Pancreas (tissue), 10 donors: ENCODE measurements at places on chromosomes 3 and 15.

- DNase-seq, result no peak
Measured at GRCh38 chr3:32703491-32703972, 18.5 kb downstream of the CNOT10 start.

DNA sequence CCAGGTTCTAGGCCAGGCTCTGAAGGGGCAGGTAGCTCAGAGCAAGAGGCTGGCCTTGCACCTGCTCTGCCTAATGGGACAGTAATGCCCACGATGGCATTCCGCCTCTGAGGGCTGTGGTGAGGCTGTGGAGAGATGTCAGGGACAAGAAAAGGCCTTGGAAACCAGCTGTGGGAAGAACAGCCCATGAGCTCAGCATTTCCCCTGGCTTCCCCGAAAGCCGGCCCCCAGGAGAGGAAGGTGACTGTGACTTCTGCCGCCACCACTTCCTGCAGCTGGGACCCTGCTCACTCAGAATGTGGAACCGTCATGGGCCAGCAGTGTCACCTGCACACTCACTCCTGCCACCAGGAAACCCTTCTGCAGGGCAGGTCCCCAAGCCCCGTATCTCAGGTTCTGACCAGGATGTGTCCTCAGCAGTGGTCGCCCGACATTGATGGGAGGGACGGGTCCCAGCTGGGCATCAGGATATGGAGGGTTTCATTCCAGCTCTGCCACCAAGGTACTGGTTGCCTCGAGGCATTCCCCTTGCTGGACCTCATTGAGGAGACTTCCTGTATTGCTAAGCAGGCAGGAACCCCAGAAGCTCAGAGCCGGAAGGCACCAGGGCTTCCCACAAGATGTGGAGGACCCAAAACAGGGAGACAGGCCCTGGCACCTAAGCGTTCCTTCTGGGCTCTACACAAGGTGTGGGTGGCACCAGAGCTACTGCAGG, 30.7 kb downstream of the SEMA7A start:
- no peak for DNase-seq

GRCh38 chr3:94167346-94167745, 104.5 kb downstream of the NSUN3 start:
- DNase-seq, result no peak

DNA sequence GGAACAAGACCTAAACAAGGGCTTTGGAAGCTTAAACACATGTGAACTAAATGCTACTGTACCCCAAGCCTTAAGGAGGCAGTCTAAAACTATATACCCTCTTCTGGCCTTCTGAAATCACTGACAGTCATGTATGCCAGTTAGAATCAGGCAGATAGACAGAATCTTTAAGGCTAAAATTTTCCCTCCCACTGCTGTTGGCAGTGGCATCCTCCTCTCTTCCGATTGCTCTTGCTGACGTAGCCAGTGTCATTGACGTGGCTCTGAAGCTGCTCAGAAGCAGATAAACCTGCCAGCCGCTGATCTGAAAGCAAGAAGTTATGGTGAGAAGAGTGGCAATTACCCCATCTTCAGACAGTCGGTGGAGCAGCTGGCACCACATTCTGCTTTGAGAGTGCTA, 3.3 kb downstream of the RYR3 start:
- DNase-seq, result no peak

DNA sequence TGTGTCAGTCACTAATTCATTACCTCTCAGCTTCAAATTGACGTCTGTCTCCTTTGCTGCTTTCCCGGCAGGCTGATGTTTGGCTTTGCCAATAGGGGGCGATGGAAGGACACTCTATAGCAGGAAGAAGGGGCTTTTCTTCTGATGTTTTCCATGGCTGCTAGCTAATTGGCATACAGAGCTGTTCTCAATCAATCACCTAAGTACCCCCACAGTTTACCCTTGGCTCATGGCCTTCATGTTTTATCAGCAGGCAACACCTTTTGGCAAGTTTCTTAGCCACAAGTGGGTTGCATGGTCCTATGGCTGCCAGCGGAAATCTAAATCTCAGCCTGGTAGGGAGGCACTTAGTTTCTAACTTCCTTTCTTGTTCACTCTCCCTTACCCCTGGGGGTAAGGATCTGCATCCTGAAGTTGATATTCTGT, 45.0 kb downstream of the ESYT3 start:
- DNase-seq, result no peak

DNA sequence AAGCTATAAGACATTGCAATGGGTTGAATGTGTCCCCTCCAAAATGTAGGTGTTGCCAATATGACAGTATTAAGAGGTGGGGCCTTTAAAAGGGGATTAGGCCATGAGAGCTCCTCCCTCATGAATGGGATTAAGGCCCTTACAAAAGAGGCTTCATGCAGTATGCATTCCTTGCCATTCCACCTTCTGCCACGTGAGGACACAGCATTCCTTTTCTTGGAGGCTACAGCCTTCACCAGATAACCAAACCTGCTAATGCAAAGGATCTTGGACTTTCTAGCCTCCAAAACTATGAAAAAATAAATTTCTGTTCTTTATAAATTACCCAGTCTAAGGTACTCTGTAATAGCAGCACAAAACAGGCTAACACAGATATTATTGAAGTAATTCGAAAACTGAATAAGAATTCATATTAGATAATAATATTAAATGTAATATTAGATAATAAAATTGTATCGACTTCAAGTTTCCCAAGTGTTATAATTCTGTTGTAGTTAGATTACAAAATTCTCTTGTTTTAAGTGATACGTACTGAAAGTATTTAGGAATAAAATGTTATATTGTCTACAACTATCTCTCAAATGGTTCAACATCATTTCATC, 29.4 kb upstream of the ATP8B4 start:
- no peak for DNase-seq

DNA sequence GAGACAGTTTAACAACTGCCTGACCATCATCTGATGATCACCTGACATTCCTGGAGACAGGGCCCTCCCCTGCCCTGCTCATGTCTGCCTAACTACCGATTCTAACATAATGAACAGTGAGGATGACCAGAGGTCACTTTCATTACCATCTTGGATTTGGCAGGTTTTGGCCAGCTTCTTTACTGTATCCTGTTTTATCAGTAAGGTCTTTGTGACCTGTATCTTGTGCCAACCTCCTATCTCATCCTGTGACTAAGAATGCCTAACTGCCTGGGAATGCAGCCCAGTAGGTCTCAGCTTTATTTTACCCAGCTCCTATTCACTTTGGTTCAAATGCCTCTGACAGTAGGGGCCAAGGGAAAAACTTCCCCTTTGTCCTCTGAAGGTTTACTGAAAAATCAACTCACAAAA, 40.2 kb downstream of the METTL6 start:
- no peak for DNase-seq

GRCh38 chr3:126349611-126350501, 7.4 kb downstream of the KLF15 start:
- DNase-seq, result peak; percentile 1

GRCh38 chr3:123571973-123572365, 12.9 kb downstream of the HACD2 start:
- DNase-seq, result no peak

- DNase-seq, result no peak
Measured at GRCh38 chr15:62094388-62094787, 27.6 kb downstream of the C2CD4A start.

- no peak for DNase-seq
Measured at GRCh38 chr15:29278436-29279105, 8.9 kb upstream of the NSMCE3 start.

DNA sequence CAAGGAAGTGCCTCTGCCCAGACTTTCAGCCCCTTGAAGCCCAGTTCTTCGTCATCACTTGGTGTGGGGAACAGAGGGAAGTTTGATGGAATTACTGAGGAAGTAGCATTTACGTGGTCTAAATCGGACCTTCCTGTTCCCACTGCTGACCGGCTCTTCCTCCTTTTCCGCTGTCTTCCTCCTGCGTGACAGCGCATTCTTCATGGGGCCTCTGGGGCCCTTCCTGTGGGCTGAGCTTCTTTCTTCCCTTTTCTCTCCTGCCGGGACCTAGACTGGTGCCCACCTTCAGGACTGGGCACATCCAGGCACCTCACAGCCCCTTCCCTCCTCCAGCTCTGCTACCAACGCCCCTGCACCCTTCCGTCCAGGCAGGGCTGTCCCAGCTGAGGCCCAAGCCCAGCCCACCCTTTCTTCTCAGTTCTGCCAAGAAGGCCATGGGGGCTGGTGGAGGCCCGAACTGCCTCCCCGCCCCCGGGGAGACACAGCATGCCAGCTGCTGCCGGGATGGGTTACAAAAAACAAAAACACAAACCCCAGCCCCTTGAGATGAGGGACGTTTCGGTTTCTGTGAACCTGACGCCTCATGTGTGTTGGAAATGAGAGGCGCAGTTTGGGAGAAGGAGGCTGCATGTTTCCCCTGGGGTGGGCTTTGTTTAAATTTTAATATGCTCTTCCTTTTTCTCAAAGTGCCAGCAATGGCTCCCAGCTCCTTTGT, 19.1 kb downstream of the ZNF710 start:
- no peak for DNase-seq

- no peak for DNase-seq
Measured at GRCh38 chr15:23416349-23417276, 30.4 kb downstream of the GOLGA6L2 start.

- no peak for DNase-seq
Measured at GRCh38 chr3:36303286-36303685, 77.0 kb upstream of the STAC start.

DNA sequence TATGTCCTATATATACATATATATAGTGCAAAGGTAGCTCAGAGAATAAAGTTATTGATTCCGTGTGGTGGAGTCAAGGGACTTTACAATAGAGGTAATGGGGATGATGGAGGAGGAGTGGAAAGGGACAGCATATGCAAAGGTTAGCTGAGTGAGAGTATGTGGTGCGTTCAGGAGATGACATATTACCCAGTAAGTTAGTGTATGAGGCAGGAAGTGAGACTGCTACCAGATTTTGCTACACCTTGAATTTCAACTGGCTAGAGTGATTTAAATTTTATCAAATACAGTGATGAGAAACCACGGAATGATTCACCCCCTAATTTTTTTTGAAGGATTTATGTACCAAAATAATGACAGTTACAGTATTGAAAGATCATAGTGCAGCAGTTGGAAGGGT, 2.8 kb downstream of the ACTL6A start:
- DNase-seq, result no peak

- no peak for DNase-seq
Measured at GRCh38 chr3:66675366-66675765, 174.5 kb upstream of the LRIG1 start.

- DNase-seq, result no peak
Measured at GRCh38 chr15:74400915-74401757, 32.6 kb downstream of the SEMA7A start.

DNA sequence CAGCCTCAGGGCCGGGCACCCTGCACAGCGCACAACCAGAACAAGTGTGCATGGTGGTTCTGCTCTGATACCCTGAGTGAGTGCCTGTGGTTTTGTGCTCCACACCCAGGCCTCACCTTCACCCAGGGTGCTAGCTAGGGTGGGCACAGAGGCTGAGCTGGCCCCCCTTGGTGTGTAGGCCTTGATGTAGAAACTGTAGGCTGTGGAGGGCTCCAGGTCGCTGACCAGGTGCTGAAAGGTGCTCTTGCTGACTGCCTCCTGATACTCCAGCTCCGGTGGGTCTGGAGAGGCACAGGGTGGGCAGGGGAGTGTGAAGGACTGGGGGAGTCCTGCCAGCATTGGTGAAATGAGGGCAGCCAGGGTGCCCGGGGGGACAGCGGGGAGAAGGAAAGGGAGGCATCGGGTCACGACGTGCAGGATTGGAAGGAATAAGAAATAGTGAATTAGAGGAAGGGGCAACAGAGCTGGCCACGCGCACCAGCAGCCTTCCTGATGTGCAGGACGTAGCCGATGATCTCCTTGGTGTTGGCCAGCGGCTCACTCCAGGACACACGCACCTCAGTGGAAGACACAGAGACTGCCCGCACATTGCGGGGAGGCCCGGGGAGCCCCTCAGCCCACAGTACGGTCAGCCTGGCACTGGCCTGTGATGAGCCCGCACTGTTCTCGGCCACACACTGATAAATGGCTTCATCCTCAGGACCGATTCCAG, 26.6 kb downstream of the RNU5B-1 start:
- DNase-seq, result no peak

- no peak for DNase-seq
Measured at GRCh38 chr3:41508063-41508696, 308.9 kb downstream of the CTNNB1 start.

DNA sequence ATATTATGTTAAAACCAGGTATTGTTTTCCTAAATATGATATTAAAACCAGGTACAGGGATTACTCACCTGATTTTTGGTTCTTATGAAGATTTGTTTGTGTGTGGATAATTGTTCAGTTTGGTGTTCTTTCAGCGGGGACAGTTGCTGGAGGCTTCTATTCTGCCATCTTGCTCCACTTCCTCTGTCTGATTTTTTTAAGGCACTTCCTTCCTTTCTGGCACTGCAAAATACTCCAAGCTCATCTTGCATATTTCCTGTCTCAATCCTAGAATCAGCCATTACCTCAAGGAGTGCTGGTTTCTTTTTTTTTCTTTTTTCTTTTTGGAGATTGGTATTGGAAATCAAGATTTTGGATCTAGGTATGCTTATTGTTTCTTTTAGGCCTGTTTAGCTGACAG, 229.9 kb downstream of the SV2B start:
- no peak for DNase-seq

DNA sequence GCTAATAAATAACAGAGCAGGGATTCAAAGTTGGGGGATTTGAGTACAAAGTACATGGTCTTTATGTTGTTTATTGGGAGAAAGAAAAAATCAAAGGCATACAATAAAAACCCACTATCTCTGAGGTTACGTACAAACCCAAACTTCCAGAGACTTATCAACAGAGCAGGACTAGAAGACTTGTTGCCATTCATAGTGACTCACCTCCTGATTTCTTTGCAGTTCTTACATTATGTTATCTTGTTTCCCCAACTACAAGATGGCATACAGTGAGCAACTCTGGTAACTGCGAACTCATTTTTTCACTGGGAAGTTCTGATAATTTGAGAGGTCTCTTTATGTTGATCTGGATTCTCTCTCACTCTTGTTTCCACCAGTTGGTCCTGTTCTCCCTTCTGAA, 80.6 kb upstream of the ETV5 start:
- DNase-seq, result no peak

DNA sequence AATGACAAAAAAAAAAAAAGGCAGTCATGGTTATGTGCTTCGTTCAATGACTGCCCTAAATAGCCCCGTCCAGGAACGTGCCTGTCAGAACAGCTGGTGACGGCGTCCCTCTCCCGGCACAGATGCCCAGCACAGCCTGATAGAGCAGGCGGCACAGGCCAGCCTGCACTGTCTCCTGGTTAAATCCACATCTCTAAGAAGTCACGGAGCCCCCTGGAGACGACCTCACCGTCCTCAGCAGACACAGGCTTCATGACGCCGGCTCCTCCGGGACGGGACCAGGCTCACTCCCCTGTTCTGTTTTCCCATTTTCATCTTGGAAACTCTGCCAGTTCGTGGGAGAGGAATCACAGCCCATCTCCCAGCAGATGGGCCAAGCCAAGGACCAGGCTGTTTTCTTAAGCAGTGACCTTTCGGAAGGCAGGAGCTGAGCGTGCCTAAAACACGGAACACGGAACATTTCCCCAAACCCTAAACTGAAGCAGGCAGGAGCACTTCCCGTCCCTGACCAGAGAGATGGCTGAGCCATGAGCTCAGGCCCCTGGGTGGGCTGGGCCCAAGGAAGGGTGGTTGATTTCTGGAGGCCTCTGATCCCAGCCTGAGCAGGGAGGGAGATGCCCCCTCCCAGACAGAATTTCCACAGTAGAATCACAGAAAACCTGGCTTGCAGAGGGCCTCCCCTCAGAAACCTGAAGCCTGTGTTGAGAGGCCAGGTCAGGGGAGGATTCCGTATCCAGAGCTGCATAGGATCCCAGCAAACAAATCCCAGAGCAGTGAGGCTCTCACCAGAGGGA, 35.9 kb downstream of the ADCY5 start:
- no peak for DNase-seq
